Astrocyte of the spinal cord (primary cell): ENCODE measurements at places on chromosomes 6 and 20.
A peak's percentile ranks its signal among the peaks of the same experiment; 100 is the strongest.

DNA sequence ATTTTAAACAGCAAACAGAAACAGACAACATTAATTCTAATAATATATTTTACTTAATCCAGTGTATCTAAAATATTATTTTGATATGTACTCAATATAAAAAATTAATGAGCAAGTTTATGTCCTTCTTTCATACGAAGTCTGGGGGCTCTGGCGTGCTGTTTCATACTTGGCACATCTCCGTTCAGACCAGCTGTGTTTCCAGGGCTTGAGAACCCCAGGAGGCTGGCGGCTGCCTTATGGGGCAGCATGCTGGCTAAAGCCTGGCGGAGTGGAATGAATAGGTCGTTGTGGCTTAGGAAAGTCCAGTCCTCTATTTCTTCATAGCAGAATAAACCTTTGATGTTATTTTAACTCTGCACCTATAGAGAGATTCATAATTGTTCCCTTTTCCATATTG is 43.3 kb downstream of the DUSP22 start:
- DNase-seq, result peak; percentile 43

DNA sequence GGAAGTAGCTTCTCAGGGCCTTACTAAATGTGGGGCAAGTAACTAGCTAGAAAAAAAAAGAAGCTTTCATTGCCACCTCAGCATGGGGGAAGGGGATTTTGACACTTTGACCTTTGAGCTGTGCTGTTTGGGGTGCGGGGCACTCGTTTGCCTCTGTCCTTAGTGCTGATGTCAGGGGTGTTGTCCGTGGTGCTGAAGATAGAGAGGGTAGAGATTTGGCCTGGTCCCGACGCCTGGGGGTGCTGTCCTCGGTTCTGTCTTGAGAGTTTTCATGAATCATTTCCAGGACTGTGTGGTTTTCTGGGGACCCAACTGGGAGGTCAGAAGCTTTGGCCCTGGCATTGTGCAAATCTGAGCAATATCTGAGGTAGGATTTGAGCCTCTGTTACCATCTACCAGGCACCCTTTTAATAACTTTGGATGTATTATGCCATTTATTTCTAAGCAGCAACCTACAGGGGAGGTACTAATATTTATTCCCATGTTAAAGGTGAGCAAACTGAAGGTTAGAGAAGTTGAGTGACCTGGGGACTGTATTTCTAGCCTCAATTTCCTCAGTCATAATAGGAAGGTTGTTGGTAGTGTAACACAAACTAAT is 78.0 kb downstream of the DLGAP4 start:
- DNase-seq, result peak; percentile 19

- no peak for DNase-seq
These were observed 11.2 kb downstream of the AARS2 start for GRCh38 chr6:44301782-44302564.

GRCh38 chr20:25016471-25016870 is 23.9 kb upstream of the APMAP start:
- DNase-seq, result no peak
